SJSA1 (cell line): ENCODE measurements at places on chromosomes 2 and 18.

GRCh38 chr2:65436824-65437221, 4.4 kb upstream of the SPRED2 start:
- DNase-seq = no peak

DNA sequence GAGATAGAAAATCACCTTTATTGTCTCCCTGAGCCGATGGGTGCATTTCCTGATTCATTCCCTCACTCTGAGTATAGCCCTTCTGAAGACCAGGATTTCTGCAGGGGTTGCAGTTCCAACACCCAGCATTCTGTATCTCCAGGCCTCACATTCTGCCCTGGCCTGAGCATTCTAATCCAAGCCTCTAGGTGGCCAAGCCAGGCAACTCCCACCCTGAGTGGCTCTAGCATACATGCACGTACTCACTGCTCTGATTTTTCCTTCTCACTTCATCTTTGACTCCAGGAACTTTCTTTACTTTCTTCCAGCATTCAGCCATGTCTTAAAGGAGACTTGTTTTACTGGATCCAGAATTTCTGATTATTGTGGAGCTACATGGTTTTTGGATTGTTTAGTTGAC, 100.7 kb upstream of the STK39 start:
- peak; percentile 16 for DNase-seq

DNA sequence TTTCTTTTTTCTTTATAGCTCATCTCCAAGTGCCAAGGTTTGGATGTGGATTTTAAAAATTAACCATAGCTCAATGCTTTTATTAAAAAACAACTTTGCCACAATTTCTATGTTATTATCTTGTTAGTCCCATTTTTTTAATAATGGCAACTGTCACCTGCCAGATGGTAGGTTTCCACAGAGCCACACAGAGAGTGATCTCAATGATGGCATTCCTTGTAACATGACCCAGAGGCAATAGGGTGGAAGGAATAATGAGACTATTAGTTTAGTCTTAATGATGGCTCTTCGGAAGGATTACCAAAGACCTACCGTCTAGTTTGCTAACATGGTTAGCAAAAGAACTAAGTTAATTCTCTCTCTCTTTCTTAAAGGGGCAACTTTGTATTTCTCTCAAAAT, 64.0 kb downstream of the REL start:
- DNase-seq = no peak

GRCh38 chr2:20093263-20094141, 42.1 kb upstream of the LAPTM4A start:
- DNase-seq = peak; percentile 69

GRCh38 chr2:30201990-30202389, 29.3 kb upstream of the LBH start:
- DNase-seq = no peak

GRCh38 chr2:15940661-15941480, 521 bp downstream of the MYCN start:
- DNase-seq = peak; percentile 34

DNA sequence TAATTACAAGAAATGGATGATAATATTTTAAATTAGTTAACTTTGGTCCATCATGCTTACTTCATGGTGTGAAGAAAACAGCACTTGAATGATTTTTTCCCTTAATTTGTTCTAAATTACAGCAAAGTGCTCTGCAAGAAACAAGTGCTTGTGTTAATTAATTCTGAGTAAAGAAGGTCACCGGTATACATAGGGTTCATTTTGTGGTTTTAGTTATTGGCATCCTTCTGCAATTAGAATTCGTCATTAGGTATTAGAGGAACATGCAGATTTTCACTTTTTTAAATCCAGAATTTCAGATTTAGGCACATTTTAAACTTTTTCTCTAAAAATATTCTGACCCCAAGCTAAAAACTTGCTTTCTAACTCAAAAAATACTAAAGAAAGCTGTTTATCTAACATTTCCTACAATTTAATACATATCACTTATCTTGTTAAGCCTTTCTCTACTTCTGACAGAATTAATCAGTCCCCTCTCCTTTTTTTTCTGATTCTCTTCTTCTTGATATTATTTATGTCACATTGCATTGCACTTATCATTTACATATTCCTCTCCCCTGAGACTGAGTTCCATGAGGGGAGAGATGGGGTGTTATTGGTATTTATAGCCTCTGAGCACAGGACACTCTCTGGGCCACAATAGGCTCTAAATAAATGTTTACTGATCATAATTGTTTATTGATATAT, 129.2 kb downstream of the PLA2R1 start:
- no peak for DNase-seq

DNA sequence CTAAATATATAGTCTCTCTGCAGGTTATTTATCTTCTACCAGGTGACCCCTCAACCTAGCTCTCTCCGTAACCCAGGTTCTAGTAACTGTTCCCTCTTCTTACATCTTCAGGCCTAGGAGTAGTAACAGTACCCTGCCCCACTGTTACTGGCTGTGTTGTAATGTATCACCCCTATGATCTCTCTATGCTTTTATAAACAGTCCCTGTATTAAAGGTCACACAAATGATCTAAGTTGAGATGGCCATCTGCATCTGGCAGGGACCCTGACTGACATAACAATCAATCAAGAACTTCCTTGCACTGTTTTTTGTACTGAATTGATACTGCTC, 219.7 kb upstream of the STK17B start:
- DNase-seq = no peak
